ENCODE measurements at places on chromosomes 11 and 22.

DNA sequence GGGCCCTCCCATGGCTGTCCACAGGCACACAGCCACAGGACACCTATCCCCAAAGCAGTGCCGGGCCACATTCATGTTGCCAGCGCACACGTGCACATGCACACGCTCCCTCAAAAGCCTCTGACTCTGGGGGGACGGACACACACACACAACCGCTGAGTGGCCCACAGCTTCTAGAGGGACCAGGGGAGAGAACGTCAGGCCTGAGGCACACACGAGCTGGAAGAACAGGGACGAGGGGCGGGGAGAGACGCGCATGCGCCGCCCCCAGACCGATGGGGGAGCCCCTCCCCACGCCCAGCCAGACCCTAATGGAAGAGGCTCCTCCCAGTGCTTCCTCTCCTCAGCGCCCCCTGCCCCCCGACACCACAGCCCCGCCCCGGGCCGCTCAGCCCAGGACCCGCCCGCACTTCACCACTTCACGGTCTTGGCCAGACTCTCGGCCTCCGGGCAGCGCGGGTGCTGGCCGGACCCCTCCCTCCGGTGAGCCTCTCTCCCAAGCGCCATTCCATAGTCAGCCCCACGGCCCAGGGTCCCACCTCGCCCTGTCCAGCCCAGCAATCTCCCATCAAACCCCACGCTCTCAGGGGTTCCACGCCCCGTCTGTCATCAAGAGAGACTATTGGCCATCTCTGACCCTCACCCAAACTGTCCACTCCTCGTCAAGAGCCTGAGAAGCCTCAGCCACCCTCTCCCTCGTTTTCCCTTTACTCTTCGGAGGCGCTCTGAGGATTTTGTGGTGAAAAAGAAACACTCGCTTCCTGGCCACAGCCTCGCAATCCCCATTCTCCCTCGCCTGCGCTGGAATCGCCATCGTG lies 11.7 kb downstream of the NRXN2 start:
- no peak for DNase-seq

DNA sequence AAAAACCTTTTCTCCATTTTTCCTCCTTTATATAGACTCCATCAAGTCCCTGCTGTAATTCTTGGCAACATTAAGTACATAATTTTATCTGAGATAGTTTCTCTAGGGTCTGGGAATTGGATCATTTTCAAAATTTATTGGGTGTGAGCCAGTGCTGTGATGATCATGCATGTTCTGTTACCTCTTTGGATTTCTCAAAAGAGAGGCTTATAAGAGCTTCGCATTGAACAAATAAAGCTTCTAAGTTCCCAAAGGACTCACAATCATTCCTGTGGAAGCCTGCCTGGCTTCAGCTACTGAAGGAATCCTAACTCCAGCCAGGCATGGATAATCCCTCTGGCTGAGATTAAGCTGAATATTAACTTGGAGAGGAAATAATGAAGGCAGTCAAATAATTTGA lies 208.5 kb downstream of the RAB38 start:
- DNase-seq = no peak

DNA sequence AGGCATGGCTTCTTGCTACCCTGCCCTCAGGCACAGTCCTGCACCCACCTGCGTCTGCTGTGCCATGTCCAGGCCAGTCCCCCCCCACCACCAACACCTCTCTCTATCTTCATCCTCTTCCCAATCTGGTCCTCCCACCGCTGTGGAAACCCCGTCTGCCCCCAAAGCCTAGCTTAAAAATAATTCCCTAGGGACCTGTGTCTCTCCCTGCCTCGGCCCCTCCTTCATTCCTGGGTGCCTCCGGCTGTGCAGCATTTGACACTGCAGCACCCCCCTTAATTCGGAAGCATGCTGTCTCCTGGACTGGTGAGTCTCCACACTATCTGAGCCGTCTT lies 2.5 kb upstream of the ASCL2 start:
- DNase-seq = no peak

DNA sequence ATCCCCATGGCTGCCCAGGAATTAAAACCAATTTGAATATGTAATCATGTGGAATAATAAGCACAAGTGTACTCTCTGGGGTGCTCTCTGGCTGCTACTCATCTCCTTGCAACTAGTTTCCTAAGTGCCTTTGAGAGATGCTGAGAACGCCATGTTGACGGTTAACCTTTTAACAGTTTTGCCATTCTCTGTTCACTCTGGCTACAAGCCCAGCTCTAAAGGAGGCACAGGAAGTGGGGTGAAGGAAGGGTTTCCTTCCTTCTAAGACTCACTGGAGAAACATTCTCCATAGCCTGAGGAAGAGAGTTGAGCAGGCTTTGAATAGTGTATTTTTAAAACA lies 122.0 kb upstream of the ZC3H12C start:
- DNase-seq = no peak

DNA sequence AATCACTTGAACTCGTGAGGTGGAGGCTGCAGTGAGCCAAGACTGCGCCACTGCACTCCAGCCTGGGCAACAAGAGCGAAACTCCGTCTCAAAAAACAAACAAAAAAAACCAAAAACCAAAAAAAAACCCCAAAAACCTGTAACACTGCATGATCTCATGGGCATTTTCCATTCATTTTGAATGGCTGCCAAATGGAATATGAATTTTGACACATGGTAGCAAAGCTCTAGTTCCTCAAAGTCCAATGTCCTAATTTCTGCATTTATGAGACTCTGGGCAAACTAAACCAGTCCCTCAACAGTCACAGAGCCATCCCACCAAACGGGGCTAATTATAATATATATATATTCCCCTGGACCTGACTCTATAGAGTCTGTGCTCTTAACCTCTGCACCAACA lies 61.8 kb downstream of the SGSM3 start:
- DNase-seq = no peak

DNA sequence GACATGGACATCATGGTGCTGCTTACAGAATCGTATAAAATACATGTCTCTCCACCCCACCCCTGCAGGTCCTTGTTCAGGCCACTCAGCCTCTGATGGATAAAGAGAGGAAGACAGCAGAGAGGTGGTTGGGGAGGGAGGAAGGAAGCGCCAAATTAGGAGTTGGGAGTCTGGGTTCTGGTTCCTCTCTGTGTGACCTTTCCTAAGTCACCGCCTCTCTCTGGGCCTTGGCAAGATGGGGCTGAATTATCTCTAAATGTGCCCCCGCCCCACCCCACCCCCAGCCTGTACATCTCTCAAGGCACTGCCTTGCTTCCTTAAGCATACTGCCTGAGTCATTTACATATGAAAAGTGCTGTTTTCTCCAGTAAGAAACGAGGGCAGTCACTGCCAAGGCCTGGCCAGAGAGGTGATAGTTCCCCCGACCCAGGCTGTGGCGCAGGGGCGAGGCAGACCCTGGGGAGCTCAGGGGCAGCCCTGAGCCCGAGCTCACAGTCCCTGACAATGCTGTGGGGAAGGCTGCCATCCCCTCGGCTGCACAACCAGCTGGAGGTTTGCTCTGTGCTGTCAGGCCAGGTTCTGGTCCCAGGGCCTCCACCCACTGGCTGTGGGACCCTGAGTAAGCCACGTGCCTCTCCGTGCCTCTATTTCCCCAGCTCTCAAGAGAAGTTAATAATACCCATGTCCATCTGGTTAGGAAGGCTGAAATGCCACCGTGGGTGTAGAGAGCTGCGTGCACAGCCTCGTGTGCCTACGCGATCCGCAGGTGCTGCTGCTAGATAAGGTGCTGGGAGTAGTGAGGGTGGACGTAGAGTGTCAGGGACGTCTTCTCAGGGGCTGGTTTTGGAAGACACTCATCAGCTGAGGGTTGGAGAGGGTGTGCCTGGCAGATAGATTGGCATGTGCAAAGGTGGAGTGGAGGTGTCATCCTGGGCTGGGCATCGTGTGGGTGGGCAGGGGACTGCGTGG lies 55.3 kb downstream of the CACNA1I start:
- no peak for DNase-seq

DNA sequence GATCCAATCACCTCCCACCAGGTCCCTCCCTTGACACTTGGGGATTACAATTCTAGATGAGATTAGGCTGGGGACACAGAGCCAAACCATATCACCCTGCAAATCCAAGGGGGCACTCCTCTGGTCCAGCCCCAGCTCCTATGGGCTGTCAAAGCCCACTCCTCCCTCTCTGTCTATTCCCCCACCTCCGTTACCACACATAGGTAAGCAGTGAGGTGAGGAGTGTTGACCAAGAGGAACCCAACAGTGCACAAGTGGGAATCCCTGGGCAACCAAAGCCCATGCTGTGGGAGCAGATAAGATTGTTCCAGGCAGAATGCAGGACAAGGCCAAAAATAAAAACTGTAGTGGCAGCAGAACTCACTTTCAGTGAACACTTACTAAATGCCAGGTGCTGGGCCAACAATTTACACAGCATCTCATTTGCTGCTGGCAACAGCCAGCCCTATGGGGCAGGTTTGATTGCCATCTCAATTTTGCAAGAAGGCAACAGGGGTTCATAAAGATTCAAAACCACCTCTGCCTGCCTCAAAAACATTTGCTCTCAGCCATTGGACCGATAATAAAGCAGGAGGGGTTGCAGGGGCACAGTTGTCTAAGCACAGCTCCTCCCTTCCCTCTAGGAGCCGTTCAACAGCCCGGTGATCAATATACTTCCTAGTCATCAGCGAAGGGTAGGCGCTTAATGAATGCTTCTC lies 8.9 kb downstream of the SDF2L1 start:
- DNase-seq = no peak

DNA sequence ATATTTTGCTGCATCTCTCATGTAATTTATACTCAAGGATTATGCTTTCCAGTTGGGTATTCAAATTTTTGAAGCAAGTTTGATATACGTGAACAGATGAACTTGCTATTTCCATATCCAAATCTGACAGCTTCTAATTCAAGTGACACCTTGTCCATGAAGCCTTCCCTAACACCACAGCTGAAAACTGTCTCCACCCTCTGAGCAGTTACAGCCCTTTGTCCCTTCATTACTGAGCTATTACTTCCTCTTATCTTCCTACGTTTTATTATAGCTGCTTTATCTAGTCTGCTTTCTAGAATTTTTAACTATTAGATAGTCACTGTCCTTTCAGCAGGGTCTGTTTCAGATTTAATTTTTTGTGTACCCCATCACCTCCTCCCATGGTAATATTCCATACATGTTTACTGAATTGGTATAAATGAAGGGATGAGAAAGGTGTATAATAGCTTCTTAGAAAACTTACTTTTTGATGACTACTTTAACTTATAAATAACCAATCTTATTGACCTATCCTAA lies 13.3 kb upstream of the PRSS23 start:
- DNase-seq = no peak

- DNase-seq = no peak
Measured at GRCh38 chr22:49076300-49077035, 751.2 kb downstream of the BRD1 start.

- DNase-seq = no peak
Measured at GRCh38 chr11:100612766-100613165, 74.3 kb upstream of the ARHGAP42 start.

DNA sequence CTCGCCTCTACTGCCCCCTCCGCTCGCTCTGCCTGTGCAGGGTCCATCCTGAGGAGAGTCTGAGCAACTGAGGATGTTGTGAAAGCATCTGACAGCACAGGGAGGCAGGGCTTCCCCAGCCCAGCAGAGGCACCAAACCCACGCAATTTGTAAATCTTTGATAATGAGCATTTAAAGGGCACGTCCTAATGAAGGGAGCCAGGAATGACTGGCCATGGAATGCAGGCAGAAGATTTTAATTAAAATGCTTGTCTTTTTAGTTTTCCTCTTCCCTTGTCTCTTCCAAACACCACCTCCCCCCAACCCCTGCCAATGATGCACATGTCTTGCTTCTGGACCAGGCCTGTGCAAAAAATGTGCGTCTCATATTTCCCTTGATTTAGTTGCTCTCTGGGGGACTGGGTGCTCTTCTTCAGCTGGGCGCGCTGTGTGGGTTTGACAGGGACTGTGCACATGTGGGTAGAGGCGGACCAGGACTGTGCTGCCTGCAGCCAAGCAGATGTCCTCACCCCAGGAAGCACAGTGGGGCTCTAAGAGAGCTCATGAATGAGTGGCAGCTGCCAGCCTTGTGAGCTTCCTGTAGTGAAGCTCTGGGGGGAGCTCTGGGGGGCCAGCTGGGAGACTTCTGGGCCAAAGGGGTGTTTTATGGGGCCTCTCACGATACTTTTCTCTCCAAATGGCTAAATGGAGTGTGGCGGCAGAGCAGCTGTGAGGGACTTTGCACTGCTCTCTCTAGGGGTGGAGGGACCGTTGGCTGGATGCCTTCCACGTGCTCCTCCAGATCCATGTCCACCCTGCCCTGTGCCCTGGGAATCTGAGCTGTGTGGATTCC lies 273.5 kb downstream of the ST3GAL4 start:
- no peak for DNase-seq

DNA sequence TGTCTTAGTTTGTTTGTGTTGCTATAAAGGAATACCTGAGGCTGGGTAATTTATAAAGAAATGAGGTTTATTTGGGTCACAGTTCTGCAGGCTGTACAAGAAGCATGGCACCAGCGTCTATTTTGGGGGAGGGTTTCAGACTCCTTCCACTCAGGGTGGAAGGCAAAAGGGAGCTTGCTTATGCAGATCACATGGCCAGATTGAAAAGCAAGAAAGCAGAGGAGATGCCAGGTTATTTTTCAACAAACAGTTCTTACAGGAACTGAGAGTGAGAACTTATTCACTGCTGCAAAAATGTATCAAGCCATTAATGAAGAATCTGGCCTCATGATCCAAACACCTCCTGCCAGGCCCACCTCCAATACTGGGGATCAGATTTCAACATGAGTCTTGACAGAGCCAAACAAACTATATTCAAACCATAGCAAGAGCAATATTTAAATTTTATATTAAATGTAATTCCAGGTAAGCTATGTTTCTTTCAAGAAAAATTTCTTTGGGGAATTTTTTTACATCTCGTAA lies 66.9 kb downstream of the NXPE2 start:
- DNase-seq = no peak

GRCh38 chr11:35126000-35126878 lies 12.7 kb upstream of the CD44 start:
- no peak for DNase-seq

- no peak for DNase-seq
Measured at GRCh38 chr11:3781423-3781822, 15.9 kb downstream of the NUP98 start.

GRCh38 chr11:41613326-41613725 lies 153.9 kb upstream of the LRRC4C start:
- DNase-seq = no peak

DNA sequence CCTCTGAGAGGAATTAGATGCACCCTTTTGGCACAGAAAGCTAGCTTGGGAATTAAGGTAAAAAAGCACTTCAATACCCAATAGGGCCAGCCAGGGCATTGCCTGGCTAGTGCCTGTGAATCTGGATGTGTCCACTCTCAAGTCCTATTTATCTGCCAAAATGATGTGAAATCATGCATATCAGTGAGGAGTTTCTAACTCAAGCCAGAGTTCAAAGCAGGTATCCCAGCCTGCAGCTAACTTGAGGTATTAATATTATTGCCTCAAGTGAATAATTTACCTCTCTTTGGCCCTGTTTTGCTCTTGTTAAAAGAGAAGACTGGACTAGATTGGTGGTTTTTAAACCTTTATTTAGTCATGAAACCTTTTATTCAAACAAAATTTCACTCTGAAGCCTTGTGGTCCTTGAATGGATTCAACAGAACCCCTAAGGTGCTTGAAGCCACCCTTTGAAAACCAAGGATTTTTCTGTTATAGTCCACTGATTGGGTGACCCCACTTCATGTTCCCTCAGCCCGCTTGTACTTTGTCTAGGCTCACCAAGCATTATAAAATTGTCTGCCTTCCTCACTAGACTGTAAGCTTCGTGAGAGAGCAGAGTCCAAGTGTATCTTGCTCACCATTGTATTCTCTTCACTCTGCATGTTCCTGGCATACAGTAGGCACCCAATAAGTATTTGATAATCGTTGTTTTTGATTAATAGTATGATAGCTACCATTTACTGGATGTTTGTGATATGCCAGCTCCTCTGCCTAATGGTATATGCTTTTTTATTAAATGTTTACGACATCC lies 4.5 kb downstream of the RNF121 start:
- DNase-seq = no peak
